Stimulated activated CD4-positive, alpha-beta T cell treated with anti-CD3 and anti-CD28 coated beads, Interleukin-15, amount 100 ng/mL, for 48 hours (primary cell): ENCODE measurements at places on chromosomes 6 and 20.

- no peak for DNase-seq
These were observed 61.6 kb upstream of the TNFRSF21 start for GRCh38 chr6:47371139-47371869.

DNA sequence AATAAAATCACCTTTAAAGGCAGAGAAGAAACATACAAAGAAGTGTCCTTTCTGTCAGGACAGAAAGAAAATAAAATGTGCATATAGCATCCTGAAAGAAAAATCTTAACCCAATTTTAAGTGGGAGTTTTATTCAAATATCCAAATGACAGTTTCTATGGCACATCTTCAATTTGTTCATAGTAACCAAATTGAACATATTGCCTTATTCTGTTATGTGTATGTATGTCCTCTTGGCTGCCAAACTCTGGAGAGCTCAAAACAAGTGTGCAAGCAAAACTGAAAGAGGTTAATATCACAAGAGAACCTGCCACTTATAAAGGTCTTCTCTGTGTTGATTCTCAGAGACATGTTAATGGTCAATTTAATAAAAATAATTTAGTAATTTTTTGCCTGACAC lies 334.7 kb downstream of the BCKDHB start:
- no peak for DNase-seq

GRCh38 chr20:19907326-19908056 lies 109.7 kb upstream of the NAA20 start:
- DNase-seq, result no peak

GRCh38 chr20:35027301-35027700 lies 65.3 kb downstream of the TRPC4AP start:
- no peak for DNase-seq

DNA sequence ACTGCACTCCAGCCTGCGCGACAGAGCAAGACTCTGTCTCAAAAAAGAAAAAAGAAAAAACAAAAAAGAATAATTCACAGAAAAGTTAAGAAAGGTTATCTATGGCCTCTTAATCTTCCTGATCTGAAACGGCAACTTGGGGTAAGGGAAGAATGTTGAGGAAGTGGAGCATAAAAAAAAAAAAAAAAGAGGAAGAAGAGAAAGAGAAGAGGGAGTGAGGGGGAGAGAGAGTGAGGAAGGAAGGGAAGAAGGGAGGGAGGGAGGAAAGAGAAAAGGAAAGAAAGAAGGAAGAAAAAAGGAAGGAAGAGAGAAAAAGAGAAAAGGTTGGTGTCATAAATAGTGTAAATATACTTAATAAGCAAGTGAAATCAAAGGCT lies 68.9 kb upstream of the NCOA3 start:
- no peak for DNase-seq

DNA sequence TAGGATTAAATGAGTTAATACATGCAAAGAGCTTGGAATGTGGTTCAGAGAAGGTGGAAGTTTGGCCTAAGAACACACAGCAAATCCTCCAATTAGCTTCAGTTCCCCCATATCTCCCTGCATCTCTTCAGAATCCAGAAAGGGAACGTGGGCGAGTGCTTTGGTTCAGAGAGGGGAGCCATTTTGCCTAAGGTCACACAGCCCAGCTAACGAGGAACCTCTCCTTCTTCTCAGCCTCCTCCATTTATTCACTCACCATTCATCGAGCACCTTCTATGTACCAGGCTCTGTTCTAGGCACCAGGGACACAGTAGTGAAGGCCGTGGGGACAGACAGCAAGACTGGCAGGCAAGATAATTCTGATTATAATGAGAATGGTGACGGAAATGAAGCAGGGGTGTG lies 2.3 kb upstream of the CEBPB start:
- DNase-seq, result no peak

GRCh38 chr6:56581296-56581925 lies 61.3 kb downstream of the DST start:
- no peak for DNase-seq

- DNase-seq, result no peak
These were observed 226.5 kb upstream of the CITED2 start for GRCh38 chr6:139600919-139601475.

DNA sequence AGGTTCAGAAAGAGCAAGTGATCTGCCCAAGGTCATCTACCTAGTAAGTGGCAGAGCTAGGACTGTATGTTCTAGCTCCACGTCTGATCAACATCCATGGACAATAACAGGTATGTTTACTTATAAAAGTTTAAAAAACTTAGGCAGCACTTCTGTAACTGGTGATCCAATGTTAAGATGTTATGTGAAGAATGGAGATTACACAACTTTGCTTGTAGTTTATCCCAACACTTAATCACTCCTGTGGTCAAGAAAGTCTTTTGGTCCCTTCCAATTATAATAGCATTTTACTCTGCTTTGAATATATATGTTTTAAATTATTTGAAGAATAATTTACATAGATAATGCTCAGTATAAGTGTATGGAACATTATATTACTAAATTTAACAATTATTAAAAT lies 4.8 kb downstream of the FBXO30 start:
- no peak for DNase-seq

- no peak for DNase-seq
These were observed 21.9 kb downstream of the DEF6 start for GRCh38 chr6:35319346-35320030.

DNA sequence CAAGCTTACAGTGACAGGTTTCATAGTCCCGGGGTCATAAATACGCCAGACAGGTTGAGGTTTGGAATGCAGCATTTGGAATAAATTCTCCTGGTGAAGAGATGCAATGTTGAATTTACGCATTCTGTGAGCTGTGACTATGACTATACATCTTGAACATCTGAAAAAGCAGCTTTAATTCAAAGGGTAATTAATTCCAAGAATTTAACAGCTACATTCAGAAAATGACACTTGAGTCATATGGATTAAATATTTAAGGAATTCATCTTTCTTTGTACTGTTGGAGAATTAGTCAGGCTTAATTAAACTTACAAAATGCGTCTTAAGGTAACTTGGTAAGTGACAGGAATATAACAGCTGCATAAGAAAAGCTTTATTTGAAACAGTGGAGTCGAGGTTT lies 74.7 kb downstream of the ESR1 start:
- no peak for DNase-seq
